CD14-positive monocyte (primary cell): ENCODE measurements at places on chromosomes 2 and 18.

DNA sequence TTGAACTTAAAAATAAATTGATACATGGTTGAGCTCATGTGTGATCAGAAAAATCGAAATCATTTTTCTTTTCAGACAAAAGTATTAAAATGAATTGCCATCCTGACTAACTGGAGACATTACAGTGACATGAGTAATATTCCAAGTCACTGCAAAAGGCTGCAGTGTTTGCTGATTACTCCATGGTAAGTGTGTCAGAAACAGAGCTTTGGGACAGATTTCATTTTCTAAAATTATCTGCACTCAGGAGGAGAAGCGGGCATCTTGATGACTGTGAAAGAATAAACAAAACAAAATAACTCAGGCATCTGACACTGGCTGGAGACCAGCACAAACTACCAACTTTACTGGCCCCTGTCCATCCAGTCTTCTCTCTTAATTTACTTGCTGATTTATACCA, 312.3 kb upstream of the PIK3C3 start:
- no peak for DNase-seq
- H3K27me3 ChIP-seq, result no peaks in the 10 kb centered on the region
- H3K4me3 ChIP-seq, result no peak overlapping the region
- no peaks in the 10 kb centered on the region for H3K36me3 ChIP-seq

DNA sequence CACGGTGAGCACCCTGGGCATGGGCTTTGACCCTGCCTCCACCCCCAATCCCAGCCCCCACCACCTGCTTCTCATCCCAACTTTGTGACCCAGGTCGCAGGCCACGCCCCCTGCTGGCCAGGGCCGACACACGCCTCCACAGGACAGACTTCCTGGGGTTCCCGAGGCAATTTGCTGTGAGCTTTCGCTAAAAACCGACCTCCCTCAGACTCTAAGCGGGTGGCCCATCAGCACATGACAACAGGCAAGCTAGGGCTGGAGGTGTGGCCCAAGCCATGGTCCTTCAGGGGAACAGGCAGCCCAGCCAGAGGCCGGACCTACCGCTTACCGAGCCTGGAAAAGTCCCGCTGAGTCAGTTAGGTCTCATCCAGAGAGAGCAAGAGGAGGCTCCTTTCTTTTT, 31.9 kb downstream of the C1QL2 start:
- no peaks in the 10 kb centered on the region for H3K36me3 ChIP-seq
- no peaks in the 10 kb centered on the region for H3K4me1 ChIP-seq
- H3K27me3 ChIP-seq, result peaks cover 6% of the 10 kb centered on the region
- no peak overlapping the region for H3K4me3 ChIP-seq

GRCh38 chr2:156536534-156536933, 100.4 kb downstream of the GPD2 start:
- no peak overlapping the region for H3K27ac ChIP-seq
- no peak for DNase-seq
- no peak overlapping the region for H3K4me3 ChIP-seq
- no peaks in the 10 kb centered on the region for H3K4me1 ChIP-seq
- no peaks in the 10 kb centered on the region for H3K27me3 ChIP-seq
- H3K36me3 ChIP-seq, result peaks cover 59% of the 10 kb centered on the region

GRCh38 chr2:226376516-226377180, 423.0 kb downstream of the IRS1 start:
- H3K4me3 ChIP-seq, result no peak overlapping the region
- H3K36me3 ChIP-seq, result no peaks in the 10 kb centered on the region
- no peak for DNase-seq
- no peak overlapping the region for H3K27ac ChIP-seq
- no peaks in the 10 kb centered on the region for H3K4me1 ChIP-seq

DNA sequence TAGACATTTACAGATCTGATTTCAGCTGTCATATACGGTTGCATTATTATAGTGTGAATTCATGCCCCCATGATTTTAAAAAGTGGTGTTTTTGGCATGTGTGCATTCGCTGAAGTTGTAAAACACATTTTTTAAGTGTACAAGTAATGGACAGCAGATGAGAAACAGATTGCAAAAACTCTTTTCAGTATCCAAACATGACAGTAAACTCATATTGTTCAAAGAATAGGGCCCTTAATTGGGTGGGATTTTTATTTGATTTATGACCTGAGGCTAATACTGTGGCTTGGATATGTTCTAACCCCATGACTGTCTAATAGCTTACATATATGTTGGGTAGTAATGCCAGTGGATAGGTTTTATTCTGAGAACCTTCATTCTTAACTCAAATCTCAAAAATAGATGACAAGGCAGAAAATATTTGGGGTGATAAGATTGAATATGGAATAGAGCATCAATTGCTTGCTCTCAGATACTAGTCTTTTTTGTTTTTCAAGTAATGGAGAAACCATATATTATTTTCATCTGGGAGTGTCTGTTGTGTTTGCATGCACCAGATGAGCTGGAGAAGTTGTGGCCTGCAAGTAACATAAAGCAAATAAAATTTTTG, 118.6 kb downstream of the PARD3B start:
- H3K4me3 ChIP-seq, result no peak overlapping the region
- no peaks in the 10 kb centered on the region for H3K36me3 ChIP-seq
- no peaks in the 10 kb centered on the region for H3K4me1 ChIP-seq
- no peaks in the 10 kb centered on the region for H3K27me3 ChIP-seq
- DNase-seq, result no peak
- H3K27ac ChIP-seq, result no peak overlapping the region

DNA sequence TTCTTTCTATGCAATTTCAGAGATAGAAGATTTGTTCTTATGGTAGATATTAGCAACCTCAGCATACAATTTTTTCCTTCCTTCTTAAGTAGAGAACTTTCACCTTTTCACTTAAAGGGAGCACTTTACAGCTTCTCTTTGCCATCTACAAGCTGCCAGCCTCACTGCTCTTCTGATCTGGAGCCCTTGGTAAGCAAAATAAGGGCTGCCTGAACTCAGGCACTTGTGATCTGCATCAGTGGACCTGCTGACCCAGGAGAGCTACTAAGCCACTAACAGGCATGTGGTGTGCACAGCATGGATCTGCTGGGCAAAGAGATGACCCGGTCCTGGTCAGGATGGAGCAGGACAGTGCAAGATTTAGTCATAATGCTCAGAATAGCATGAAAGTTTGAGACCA, 80.8 kb upstream of the SNTG2 start:
- no peak overlapping the region for H3K27ac ChIP-seq
- H3K4me1 ChIP-seq, result no peaks in the 10 kb centered on the region
- DNase-seq, result no peak
- H3K36me3 ChIP-seq, result no peaks in the 10 kb centered on the region

DNA sequence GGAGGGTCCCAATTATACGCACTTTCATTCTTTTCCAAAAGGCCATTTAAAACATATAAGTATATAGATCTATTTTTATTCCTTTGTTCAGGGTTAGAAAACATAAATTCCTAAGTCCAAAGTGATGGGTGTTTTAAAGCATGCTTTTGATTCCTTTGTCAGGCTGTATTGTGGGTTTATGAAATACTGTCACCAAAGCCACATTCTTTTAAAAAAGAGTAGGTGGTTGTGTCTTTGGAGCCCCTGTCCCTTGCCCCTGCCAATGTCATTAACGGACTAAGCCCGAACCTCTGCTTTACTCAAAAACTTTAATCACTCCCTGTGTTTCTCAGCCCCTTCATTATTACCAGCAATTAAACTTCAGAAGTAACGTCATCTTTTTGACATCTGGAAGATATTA, 104.9 kb upstream of the APCDD1 start:
- no peaks in the 10 kb centered on the region for H3K27me3 ChIP-seq
- no peak overlapping the region for H3K4me3 ChIP-seq
- peaks cover 8% of the 10 kb centered on the region for H3K4me1 ChIP-seq
- no peaks in the 10 kb centered on the region for H3K36me3 ChIP-seq
- DNase-seq, result no peak

- DNase-seq, result no peak
- H3K4me3 ChIP-seq, result no peak overlapping the region
Measured at GRCh38 chr2:238706673-238707072, 141.2 kb upstream of the TWIST2 start.

DNA sequence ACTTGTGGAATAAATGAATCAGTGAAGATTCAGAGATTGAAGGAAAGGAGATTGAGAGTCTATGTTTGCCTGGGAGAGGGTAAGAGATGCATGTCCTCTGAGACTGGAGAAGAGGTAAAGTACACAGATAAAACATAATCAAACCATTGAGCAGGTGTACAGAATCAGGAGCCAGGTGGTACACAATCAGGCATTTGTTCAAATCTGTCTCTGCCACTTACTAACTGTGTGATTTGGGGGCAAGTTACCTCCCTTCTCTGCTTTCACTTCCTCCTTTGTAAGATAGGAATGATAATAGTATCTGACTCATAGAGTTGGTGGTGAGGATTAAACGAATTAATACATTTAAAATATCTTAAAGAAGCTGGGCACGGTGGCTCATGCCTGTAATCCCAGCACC, 94.0 kb downstream of the CDK15 start:
- no peaks in the 10 kb centered on the region for H3K27me3 ChIP-seq
- H3K27ac ChIP-seq, result no peak overlapping the region
- H3K36me3 ChIP-seq, result no peaks in the 10 kb centered on the region
- DNase-seq, result no peak
- H3K4me1 ChIP-seq, result no peaks in the 10 kb centered on the region

DNA sequence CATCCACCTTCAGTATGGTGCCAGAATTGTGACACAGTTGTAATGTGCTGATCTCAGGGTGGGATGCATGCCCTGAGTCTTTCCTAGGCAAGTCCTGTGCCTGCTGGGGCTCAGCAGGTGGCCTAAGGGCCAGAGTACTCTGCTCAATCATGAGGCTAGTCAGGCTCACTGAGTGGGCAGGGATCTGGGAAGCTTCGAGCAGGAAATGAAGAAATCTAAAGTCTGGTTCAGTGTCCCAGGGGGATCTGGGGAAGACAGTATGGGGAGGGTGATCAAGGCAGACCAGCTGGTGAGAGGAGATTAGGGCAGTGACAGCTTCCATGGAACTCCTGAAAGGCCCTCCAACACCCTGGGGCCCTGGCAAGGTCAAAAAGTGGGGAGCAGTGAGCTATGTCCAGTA, 8.9 kb upstream of the ANKRD29 start:
- no peak overlapping the region for H3K4me3 ChIP-seq
- H3K36me3 ChIP-seq, result no peaks in the 10 kb centered on the region
- H3K27ac ChIP-seq, result no peak overlapping the region
- H3K4me1 ChIP-seq, result no peaks in the 10 kb centered on the region
- peaks cover 4% of the 10 kb centered on the region for H3K27me3 ChIP-seq

GRCh38 chr18:37578886-37579513, 13.4 kb upstream of the CELF4 start:
- DNase-seq, result no peak
- H3K36me3 ChIP-seq, result no peaks in the 10 kb centered on the region
- no peak overlapping the region for H3K27ac ChIP-seq
- H3K27me3 ChIP-seq, result no peaks in the 10 kb centered on the region
- no peaks in the 10 kb centered on the region for H3K4me1 ChIP-seq
- no peak overlapping the region for H3K4me3 ChIP-seq

DNA sequence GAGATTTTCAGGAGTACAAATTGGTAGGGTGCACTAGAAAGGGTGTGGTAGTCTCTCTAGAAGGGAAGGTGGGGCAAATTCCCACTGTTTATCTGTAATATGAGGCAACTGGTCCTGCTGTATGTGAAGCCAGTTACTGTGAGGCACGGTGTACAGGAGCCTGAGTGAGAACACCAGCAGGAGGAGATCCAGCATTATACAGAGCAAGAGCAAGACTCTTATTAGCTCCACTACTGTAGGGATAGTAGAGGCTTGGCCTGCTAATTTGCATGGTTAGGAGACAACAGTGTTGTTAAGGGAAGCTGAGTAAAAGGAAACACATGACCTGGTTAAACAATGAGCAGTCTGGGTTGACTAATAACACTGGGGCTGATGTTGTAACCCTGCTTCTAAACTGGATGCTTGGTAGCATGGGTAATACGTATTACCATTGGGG, 76.3 kb upstream of the WDSUB1 start:
- no peak overlapping the region for H3K4me3 ChIP-seq
- peak; percentile 59 for DNase-seq
- H3K4me1 ChIP-seq, result peaks cover 9% of the 10 kb centered on the region
- H3K27ac ChIP-seq, result no peak overlapping the region
- H3K36me3 ChIP-seq, result peaks cover 62% of the 10 kb centered on the region

DNA sequence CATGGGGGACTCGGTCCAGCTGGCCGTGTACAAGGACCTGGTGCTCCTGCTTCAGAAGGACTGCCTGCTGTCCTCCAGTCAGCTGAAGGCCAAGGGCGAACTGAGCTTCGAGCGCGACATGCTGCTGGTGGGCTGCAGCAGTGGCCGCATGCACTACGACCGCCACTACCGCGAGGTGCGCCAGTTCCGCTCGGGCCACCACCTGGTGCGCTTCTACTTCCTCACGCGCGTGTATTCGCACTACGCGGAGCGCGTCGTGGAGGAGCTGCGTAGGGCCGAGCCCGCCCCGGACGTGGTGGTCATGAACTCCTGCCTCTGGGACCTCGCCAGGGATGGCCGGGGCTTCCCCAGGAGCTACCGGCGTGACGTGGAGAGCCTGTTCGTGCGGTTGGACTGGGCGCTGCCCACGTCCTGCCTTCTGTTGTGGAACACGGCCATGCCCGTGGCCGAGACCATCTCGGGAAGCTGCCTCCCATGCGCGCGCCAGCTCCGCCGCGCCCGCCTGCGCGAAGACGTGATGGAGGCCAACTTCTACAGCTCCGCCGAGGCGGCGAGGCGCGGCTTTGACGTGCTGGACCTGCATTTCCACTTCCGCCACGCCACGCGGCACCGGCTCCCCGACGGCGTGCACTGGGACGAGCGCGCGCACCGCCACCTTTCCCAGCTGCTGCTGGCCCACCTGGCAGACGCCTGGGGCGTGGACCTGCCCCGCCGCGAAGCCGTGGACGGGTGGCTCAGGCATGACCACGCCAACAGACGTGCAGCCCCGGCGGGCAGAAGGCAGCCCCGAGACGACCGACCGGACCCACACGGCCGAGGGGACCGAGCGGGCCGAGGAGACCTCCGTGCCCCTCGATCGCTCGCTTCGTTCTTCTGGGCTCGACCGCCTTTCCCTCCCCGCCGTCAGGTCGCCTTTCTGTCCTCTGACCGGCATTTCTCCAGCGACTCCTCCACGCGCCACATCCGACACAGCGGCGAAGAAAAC, 293.9 kb upstream of the ERBB4 start:
- DNase-seq, result no peak
- no peak overlapping the region for H3K4me3 ChIP-seq
- H3K36me3 ChIP-seq, result no peaks in the 10 kb centered on the region
- H3K27ac ChIP-seq, result no peak overlapping the region

- H3K36me3 ChIP-seq, result no peaks in the 10 kb centered on the region
- no peak for DNase-seq
- H3K4me3 ChIP-seq, result no peak overlapping the region
Measured at GRCh38 chr18:50410008-50410407, 35.2 kb downstream of the SKA1 start.

- H3K27me3 ChIP-seq, result no peaks in the 10 kb centered on the region
- DNase-seq, result no peak
- peaks cover 82% of the 10 kb centered on the region for H3K36me3 ChIP-seq
- no peak overlapping the region for H3K27ac ChIP-seq
Measured at GRCh38 chr2:106126705-106127281, 67.3 kb downstream of the UXS1 start.

GRCh38 chr18:13534631-13535030, 191.7 kb downstream of the FAM210A start:
- H3K4me3 ChIP-seq, result no peak overlapping the region
- H3K4me1 ChIP-seq, result peaks cover 11% of the 10 kb centered on the region
- H3K27me3 ChIP-seq, result no peaks in the 10 kb centered on the region
- DNase-seq, result no peak
